Activated T-cell treated with anti-CD3 and anti-CD28 coated beads for 48 hours (primary cell): ENCODE measurements at places on chromosomes 4 and X.

DNA sequence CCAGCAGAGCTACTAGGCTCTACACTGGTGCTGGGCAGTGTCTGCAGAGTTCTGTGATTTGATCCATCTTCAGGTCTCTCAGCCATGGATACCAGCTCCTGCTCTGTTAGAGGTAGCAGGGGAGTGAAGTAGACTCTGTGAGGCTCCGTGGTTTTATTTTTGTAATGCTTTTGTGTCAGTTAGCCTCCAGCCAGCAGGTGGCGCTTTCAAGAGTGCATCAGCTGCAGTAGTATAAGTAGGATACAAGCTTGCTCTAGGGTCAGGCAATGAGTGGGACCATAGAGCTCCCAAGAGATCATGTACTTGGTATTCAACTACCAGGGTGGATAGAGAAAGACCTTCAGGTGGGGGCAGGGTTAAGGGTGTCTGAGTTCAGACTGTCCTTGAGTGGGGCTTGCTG is 362.5 kb upstream of the TRAM1L1 start:
- peak; percentile 20 for DNase-seq

- DNase-seq: no peak
Observed at GRCh38 chr4:4820261-4820660, 39.2 kb upstream of the MSX1 start.

- no peak for DNase-seq
Observed at GRCh38 chrX:97539970-97540519, 656.3 kb downstream of the RPA4 start.

GRCh38 chr4:85142451-85142850 is 176.0 kb upstream of the WDFY3 start:
- no peak for DNase-seq

DNA sequence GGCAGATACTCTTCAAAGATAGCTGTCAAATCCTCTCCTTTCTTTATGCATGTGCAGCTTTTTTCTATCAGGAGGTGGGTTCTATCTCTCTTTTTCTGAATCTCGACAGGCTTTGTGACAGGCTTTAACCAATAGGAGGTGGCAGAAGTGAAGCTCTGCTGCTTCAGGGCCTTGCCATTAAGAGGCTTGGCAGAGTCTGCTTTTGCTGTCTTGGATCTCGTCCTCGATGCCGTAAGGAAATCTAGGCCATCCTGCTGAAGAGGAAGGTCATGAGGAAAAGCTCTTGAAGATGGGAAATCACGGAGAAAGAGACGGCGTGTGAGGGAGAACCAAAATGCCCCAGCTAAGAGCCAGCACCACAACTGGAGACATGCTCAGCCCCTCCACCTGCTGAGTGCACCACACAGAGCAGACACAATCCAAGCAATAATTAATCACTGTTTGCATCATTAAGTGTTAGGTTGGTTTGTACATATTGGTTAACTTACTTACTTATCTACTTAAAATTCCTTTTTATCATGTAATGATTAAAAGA is 92.2 kb downstream of the DDIT4L start:
- no peak for DNase-seq
